ENCODE measurements at places on chromosomes 5 and 9. TPM values are rescaled to one million over a fixed set of nuclear protein-coding genes. Genes with fewer than 3 reads are reported as not detected.

The PRELID2 gene
- not detected for polyA plus RNA-seq

GRCh38 chr5:32551865-32552264, 33.5 kb upstream of the SUB1 start:
- no peak for DNase-seq

DNA sequence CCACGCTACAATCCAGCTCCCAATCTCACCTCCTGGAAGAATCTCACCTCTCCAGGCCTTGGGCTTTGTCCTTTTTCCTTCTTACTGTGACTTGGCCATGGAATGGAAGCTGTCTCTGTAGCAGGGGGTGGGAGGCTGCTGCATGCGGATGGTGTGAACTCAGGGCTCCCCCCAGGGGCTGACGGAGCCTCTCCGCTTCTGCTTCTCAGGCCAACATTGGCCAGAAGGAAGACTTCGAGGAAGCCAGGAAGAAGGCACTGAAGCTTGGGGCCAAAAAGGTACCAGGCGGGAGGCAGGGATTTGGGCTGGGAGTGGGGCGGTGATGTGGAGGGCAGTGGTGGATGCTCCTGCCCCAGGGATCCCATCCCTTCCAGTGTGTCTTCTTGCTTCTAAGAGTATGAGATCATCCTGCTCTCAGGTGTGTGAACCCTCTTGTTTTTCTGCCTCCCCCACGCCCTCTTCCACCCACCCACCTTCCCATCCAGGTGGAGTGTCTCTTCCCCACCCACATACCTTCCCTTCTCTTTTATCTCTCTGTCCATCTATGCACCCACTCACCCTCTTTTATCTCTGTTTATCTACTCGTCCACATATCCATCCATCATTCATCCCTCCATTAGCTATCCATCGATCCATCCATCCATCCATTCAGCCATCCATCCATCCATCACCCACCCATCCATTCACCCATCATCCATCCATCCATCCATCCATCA, 9.5 kb downstream of the ASS1 start:
- DNase-seq = no peak

DNA sequence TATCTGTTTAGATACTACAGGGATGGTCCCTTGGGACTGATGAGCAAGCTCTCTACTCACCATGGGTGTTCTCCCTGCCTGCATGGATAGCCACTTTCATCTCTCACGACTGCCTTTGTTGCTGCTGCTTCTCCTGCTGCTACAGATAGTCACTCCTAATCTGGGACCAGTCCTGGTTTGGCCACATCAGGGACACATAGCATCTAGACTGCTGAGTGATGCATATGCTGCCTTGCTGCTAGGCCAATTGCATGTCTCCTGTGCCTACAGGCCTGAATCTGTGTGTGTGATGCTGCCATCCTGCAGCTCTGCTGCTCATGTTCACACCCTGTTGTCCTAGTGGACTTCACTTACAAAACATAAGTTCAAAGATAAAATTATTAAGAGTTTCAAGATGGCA, 297.1 kb downstream of the HCN1 start:
- DNase-seq = no peak

DNA sequence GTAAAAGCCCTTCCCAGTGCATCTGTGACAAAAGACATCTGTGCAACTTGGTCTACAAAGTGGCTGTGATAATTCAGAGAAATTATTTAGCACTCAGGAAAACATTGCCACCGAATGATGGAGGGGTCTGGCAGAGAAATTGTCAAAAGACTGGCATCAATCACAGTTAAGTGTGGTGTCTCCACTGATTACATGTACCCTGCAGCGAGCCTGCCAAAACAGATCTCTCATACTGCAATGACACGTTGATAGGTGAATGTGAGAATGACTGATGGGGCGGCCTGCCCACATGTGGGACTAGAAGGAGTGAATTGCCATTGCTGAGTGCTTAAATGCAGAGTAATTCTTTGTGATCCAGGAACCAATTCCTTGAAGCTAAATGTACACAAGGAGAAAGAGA, 136.4 kb upstream of the PCSK5 start:
- DNase-seq = no peak
